ENCODE measurements at places on chromosomes 16 and 17.

DNA sequence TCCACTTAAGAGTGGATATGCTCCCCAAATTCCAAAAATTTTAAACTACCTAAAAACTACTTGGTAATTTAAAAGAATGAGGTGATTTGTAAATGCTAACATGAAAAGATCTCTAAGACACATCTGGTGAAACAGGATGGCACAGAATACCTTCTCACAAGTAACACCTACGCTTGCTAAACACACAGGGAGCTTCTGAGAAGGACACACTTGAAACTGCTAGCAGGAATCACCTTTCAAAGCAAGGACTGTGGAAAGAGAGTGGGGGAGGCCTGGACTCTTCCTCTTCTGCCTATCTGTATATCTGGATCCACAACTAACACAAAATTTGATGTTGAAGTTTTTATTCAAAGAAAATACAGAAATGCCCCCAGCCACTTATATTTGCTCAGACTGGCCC lies 52.4 kb downstream of the CYTH1 start:
- DNase-seq, result no peak

DNA sequence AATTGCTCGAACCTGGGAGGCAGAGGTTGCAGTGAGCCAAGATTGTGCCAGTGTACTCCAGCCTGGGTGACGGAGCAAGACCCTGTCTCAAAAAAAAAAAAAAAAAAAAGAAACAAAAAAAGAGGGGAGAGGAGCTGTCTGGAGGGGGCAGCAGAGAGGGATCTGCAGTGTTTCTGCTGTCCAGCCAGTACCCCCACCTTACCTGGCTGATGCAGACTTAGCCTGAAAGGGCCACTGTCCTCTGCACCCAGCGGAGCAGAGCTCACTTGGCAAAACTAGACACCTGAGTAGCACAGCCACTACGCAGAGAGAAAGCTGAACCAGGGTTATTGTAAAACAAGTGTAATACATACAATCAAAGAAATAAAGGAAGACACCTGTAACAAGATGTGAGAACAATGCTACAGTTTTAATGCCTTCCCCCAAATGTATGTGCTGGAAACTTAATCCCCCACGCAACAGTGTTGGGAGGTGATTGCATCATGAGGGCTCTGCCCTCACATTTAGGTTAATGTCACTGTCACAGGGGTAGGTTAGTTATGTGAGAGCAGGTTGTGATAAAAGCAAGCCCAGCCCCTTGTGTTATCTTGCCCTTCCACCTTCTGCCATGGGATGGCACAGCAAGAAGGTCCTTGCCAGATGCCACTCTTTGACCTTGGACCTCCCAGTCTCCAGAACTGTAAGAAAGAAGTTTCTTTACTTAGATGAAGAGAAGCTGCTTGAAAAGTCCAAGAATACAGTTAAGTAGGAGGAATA lies 211.2 kb downstream of the RPTOR start:
- peak; percentile 30 for DNase-seq

GRCh38 chr17:78956254-78956653 lies 23.5 kb downstream of the LGALS3BP start:
- no peak for DNase-seq

GRCh38 chr17:3834811-3835210 lies 11.2 kb downstream of the NCBP3 start:
- no peak for DNase-seq

DNA sequence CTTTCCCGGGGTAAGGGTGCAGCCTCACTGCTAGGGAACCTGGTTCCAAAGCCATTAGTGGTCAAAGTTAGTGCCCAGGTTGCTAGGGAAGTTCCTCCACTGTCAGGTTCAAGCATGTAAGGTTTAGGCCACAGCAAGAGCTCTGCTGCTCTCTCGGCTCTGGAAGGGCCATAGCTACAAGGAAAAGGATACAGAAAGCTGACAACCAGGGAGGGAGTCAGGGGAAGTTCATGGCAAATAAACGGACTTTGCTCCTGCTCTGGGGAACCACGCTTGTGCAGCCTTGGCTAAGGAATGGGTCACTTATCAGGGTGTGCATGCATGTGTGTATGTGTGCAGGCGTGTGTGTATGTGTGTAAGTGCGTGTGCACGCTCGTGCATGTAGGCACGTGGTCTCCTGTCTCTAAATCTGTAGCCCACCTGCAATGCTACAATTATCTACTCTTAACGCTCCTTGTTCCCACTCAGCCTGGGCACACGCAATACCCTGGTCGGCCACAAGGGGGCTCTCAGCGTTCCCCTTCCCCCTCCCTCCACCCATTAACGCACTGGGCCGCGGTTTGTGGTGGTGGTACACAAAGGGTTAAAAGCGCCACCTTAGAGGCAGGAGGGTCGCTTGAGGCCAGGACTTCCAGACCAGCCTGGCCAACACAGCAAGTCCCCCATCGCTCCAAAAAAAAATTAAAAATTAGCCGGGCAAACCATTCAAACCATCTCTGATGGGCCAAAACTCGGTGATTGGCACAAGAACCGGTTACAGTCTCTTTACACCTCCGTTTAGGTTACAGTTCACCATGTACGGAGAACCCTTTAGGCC lies 48.4 kb upstream of the KDM8 start:
- DNase-seq, result no peak

DNA sequence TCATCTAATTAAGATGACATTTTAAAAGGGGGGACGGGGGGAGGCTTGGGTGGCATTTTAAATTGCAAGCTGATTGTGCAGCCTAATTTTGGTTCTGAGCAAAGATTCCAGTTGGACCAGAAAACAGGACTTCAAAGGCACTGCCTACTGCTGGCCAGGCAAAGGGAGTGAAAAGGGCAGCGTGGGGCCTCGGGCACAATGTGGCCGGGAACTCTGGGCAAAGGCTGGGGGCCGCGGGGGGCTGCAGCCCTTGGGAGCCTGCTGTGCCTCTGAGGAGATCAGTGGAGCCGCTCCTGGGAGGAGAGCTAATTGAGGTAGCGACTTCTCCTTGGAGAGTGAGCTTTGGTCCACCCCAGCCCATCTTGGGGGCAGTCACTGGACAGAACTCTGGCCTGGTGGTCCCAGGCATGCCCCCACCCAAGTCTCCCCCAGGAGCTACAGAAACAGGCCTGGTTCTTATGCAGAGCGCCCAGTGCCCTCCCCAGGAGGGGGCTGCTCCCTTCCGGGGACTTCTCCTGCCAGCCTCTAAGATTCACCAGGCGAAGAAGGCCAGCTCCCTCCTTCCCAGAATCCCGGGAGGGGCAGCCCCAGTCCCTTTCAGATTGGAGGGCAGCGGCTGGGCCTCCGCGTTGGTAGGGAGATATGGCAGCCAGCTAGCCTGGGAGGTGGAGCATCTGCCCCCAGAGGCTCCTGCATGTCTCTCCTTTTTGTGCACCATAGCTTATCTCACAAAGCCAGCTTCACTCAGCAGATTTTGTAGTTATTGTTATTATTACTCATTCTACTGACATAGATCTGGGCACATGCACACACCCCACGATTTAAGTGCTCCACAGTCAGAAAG lies 115.6 kb downstream of the GNAO1 start:
- DNase-seq, result no peak

- no peak for DNase-seq
Observed at GRCh38 chr17:55177855-55178217, 86.9 kb upstream of the HLF start.

DNA sequence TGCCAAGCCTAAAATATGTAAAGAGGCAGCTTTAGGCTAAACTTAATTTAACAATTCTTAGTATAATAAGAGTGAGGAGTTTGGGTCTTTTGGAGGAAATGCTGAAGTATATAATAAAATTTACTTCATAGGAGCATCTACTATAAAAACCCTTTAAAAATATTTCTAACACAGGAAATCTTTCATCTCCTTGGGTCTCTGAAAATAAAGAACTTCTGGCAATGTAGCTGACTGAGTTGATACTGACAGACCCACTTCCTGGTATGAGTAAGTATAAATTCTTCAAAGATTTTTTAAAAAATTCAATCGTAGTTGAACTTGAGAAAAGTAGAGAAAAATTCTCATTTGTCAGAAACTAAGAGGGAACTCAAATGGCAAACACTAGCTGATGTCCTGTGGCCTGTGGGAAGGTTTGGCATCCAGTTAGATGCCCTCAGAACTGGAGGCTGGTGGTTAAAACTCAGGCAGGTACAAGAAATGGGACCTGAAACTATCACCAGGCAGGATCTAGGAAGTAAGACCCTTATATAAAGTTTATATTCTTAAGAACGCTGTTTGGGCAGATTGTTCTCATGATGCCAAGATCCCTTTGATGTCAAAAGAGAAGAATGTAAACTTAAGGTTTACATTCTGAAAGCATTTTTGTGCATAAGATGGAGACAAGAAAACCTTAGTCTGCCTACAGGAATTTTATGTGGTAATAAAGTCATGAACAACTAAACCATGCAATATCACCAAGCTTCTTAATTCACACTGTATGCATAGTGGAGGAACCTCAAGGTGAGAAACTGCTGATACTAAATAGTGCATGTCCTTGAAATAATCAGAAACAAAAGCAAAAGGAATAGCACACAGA lies 6.2 kb downstream of the KRTAP4-6 start:
- peak; percentile 26 for DNase-seq

GRCh38 chr17:15999974-16000827 lies 577 bp downstream of the TTC19 start:
- DNase-seq, result peak; percentile 71

Measured in common myeloid progenitor, CD34-positive (primary cell).